ENCODE measurements at places on chromosomes 3 and 15.

- DNase-seq = no peak
Observed at GRCh38 chr3:182508919-182509711, 284.2 kb upstream of the ATP11B start.

- no peak for DNase-seq
Observed at GRCh38 chr3:195715134-195715533, 5.6 kb upstream of the MUC20 start.

- DNase-seq = no peak
Observed at GRCh38 chr3:128287216-128287615, 133.9 kb downstream of the EEFSEC start.

DNA sequence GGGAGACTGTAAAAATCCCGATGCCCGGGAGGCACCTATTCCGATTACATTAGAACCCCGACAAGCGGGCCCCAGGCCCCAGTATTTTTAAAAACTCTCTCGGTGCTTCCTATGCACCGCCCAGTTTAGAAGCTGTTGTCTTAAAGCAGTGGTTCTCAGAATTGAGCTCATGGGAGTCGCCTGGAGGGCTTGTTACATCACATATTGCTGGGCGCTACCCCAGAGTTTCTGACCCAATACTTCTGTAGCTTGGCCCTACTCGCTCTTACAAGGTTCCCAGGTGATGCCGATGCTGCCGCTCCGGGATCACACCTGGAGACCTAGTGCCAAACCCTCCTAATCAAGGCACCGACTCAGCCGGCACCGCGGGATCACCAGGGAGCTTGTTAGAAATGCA, 35.2 kb downstream of the CPN2 start:
- DNase-seq = peak; percentile 75

DNA sequence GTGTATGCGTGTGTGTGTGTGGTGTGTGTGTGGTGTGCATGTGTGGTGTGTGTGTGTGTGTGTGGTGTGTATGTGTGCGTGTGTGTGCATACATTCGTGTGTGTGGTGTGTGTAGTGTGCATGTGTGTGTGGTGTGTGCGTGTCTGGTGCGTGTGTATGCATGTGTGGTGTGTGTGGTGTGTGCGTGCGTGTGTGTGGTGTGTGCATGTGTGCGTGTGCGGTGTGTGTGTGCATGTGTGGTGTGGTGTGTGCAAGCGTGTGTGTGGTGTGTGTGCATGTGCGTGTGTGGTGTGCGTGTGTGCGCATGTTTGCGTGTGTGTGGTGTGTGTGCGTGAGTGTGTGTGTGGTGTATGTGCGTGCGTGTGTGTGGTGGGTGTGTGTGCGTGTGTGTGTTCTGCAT, 210.4 kb downstream of the LRTM1 start:
- DNase-seq = no peak

DNA sequence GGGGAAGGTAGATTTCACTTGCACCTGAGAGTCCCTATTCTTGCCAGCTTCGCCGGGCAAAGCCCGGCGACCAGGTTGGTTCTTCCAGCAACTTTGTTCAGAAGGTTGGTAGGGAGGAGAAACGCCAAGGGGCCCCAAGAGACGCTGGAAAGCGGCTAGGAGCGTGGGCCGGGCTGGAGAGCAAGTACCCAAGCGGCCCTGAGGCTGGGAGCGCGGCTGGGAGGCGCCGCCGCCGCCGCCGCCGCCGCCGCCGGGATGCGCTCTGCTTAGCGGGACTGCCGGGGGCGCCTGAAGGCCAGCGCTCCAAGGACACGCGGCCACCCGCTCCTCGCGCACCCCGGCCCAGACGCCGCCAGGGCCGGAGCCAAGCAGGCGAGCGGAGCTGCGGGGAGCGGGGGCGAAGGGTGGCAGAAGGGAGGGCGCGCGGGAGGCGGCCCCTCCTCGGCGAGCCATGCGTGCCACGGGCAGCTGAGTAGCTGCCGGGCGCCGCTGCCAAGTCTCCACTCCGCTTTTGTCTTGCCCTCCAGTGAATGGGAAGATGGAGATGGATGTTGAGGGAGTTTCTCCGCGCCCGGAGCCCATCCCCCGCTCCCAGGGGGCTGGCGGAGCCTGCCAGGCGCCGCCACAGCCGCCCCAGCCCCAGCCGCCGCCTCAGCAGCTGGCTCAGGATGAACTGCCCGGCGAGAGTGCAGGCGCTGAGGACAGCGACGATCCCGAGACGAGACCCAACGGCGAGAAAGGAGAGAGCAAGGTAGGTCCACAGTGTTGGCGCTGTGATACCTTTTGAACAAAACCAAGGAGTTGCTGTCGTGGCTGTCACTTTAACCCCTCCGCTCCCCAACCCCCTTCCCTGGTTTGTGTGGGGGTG, 227.4 kb upstream of the AZI2 start:
- no peak for DNase-seq

DNA sequence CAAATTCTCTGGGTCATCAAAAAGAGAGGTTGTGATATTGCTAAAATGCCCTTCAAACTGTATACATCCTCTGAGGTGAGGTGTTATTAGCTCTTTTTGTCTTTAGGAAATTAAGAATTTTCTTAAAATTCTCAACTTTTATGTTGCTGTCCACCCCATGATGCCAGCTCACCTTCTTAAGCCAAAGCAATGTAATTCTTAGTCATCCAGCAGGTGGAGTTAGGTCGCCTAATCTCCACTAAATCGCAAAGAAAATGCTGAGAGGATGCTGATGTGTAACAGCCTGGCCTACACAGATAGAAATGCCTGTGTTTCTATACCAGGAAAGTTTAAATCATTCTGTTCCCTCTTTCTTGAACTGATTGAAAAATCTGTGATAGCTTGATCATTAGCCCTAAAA, 770.2 kb upstream of the ALCAM start:
- no peak for DNase-seq

- DNase-seq = no peak
Observed at GRCh38 chr15:100818927-100819326, 60.7 kb upstream of the ALDH1A3 start.

DNA sequence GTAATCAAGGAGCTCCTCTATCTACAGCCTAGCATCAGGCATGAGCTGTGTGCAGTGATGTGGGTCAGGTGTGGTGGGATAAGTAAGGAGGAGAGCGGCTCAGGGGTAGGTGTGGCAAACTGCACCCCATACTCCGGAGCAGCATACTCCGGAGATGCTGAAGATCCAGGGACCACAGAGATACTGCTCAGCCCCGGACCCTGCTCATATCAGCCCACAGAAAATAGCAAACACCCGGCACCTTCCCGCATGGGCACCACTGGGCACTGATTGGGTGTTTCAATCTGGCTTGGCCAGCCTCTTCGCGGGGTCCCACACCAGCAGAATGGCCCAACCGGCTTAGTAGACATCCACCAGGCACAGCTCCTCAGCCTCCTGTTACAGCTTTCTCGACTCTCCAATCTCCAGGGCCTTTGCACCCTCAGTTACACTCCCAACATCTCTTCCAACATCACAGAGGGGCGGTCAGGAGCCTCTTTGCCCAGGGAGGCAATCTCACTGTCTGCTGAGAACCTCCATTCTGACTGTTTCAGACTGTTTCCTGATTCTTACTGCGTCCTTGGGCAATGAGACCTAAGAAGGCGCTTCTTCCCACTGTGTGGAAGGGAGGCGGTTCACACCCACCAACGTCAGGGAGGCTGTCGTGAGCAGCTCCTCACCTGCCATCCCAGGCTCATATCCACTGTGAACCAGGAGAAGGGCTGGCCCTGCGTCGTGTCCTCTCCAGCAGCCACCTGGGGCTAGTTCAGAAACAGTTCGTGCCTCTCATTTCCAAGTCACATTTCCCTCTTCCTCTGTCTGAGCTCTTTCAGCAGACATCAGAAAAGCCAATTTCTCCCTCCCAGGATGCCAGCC, 59.8 kb downstream of the CAPN7 start:
- DNase-seq = no peak

Data from sigmoid colon (tissue), 7 donors.